Fibroblast of villous mesenchyme (primary cell): ENCODE measurements at places on chromosomes 3 and 15. TPM values are rescaled to one million over a fixed set of nuclear protein-coding genes. Genes with fewer than 3 reads are reported as not detected.

MESP2 gene
- total RNA-seq = 0.32 and 0.43 TPM in 2 replicates

CILP gene
- under 0.01 TPM in 2 replicates for total RNA-seq

SCN11A gene
- total RNA-seq = under 0.01 TPM in 2 replicates

RBPMS2 gene
- under 0.01 TPM in 1 of 2 replicates, not detected in the other for total RNA-seq

ROBO2 gene
- total RNA-seq = 3.0 and 6.1 TPM in 2 replicates

GOLGA6B gene
- total RNA-seq = not detected in 2 replicates

POPDC2 gene
- total RNA-seq = 1.3 TPM in 2 replicates

SAXO2 gene
- total RNA-seq = 0.86 and 1.6 TPM in 2 replicates
